ENCODE measurements at places on chromosomes 7 and 10.
A peak's percentile ranks its signal among the peaks of the same experiment; 100 is the strongest.

GRCh38 chr10:126036515-126036914, 140.2 kb downstream of the FANK1 start:
- no peak for DNase-seq

DNA sequence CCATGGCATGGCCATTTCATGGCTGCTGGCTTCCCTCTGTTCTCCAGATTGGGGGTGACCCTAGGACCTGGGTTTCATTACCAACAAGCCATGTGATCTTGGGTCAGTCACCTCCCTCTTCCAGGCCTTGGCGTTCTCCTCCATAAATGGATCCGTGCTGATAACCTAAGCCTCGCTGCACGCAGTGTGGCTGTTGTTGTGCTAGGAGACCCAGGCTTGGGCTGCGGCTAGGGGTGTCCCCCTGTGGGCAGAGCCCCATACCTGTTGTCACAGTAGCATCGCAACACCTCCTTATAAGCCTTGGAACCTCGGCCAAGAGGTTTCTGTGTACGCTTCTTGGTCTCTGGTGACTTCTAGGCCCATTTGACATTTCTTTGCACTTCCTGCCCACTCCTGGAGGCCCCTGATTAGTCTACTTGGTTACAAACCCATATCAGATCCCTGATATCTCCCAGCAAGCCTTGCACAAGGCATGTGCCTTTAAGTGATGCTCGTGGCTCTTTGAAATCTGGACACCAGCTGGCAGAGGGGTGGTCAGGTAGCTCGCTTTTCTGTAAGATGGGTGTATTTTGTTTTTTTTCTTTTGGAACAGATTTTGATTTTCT, 23.6 kb downstream of the ZMIZ1 start:
- peak; percentile 37 for DNase-seq

DNA sequence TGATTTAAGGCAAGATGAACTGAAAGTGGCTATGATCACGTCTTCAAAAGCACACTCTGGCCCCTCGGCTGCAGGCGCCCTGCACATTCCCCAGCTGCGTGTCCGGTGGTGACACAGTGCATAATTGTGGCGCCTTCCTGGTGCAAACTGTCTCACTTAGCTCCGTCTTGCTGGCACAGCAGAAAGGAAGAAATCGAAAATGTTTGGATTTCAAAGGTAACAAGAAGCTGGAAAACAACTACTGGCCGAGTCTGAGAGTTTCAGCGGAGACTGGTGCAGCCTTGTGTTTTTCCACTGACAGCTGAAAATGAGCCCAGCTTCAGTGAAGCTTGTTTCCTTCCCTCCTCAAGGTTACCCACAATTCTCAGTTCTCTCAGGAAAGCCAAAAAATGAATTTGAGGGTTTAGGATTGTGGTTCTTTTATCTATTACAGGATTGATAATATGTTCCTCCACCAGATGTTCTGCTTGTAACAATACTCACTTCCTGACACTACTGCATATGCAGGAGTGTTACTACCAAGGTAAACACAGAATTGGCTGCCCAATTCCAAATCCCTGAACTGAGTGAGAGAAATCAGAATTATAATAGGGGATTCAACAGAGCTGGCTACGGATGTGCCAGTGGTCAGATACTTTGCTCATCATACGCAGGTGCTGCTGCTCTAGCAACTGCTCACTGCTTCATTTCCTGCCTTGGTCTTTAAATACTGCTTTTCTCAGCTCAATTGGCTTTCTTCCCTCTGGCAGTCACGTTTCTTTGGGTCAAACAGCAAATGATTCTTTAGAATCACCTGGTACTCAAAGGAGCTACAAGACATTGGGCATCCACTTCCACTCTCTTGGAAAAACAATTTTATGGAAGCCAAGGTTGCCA, 63.7 kb downstream of the TRUB1 start:
- DNase-seq, result no peak

DNA sequence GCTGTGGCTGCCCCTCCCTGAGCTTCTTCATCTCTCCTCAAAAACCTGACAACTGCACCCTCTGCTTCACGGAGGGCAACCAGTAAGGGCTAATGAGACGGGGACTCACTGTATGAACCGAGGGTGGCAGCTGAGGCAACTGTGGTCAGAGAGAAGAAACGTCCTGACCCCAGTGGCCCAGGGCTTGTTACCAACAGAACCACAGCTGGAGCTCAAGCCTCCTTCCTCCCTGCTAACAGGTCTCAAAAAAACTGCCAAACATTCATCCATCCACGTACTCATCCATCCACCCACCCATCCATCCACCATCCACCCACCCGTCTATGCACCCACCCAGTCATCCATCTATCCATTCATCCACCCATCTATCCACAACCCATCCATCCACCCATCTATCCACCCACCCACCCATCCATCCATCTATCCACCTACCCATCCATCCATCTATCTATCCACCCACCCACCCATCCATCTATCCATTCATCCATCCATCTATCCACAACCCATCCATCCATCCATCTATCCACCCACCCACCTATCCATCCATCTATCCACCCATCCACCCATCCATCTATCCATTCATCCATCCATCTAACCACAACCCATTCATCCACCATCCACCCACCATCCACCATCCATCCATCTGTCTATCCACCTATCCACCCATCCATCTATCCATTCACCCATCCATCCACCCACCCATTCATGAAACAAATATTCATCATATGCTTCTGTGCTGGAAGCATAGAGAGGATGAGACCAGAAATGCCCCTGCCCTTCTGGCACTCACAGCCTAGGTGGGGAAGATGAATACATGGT, 111.7 kb downstream of the PDGFA start:
- no peak for DNase-seq

Measured in OCI-M1 (cell line).